Stimulated activated effector memory CD8-positive, alpha-beta T cell treated with anti-CD3 and anti-CD28 coated beads, Interleukin-12 subunit alpha, Interleukin-12 subunit beta, amount 100 ng/mL, for 72 hours (primary cell): ENCODE measurements at places on chromosomes 1 and 21.

DNA sequence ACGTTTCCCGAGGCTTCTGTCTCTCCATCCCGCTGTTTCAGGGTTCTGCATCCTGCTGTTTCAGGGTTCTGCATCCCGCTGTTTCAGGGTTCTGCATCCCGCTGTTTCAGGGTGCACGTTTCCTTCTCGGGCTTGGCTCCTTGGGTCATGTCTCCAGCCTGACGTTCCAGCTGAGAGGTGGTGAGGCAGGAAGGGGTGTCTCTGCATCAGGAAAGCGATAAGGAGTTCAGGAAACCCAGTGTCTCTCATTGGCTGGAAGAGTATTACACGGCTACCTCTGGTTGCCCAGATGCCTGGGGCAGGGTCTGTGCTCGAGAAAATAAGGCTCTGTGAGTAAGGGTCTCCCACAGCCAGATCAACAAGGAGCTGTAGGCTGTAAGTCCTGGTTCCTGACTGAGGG is 21.1 kb downstream of the ADARB1 start:
- DNase-seq: no peak

GRCh38 chr1:147078606-147079399 is 93.5 kb downstream of the PRKAB2 start:
- no peak for DNase-seq

DNA sequence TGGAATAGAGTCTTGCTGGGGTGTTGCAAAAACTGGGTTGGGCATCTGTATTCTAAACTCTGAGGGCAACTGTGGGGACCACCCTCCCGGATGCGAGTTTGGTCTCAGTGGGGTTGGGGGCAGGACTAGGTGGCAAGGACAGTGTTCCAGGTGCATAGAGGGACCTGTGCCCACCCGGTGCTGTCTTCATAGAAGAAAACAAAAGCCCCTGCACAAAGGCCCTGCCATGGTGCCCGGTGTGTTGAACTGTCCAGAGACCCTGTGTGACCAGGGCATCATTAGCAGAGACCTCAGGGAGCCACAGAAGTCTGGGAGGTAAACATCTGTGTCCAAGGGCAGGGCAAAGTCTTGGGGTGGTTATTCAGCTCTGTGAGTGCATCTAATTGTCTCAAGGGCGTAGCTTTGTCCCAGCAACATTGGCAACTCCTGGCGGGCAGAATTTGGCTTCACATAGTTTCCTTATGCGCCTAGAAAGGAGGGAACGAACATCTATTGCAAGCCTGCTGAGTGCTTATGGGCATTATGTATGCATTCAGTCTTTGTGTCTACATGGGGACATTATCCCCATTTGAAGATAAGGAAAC is 72.2 kb upstream of the IFFO2 start:
- no peak for DNase-seq

GRCh38 chr1:109879881-109880525 is 30.6 kb upstream of the CSF1 start:
- DNase-seq: no peak

- no peak for DNase-seq
These were observed 3.1 kb downstream of the CD52 start for GRCh38 chr1:26320896-26321295.

DNA sequence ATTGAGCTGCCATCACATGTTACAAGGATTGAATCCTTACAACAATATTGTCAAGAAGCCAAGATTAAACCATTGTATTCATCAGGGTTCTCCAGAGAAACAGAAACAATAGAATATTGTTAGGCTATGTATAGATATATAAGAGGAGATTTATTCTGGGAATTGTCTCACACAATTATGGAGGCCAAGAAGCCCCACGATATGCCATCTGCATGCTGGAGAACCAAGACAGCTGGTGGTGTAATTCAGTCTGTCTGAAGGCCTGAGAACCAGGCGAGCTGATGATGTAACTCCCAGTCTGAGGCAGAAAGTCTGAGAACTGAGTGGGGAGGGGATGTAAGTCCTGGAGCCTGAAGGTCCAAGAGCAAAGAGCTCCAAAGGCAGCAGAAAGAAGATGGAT is 14.5 kb upstream of the TTF2 start:
- no peak for DNase-seq

- no peak for DNase-seq
These were observed 9.7 kb upstream of the SHCBP1L start for GRCh38 chr1:182962554-182963115.

GRCh38 chr1:29903548-29904166 is 667.3 kb downstream of the PTPRU start:
- no peak for DNase-seq

- DNase-seq: no peak
These were observed 391 bp upstream of the LDLRAP1 start for GRCh38 chr1:25543005-25543424.

- no peak for DNase-seq
These were observed 44.1 kb downstream of the ALPL start for GRCh38 chr1:21553116-21553926.

GRCh38 chr1:21613072-21613867 is 55.9 kb downstream of the RAP1GAP start:
- DNase-seq: no peak

- DNase-seq: no peak
These were observed 30.7 kb downstream of the PTPN14 start for GRCh38 chr1:214520544-214521165.

- no peak for DNase-seq
These were observed 232.6 kb downstream of the SRGAP2C start for GRCh38 chr1:121417325-121417923.

GRCh38 chr21:42637267-42638041 is 16.0 kb upstream of the PDE9A start:
- no peak for DNase-seq

GRCh38 chr1:204891860-204892259 is 21.2 kb downstream of the NFASC start:
- DNase-seq: no peak

DNA sequence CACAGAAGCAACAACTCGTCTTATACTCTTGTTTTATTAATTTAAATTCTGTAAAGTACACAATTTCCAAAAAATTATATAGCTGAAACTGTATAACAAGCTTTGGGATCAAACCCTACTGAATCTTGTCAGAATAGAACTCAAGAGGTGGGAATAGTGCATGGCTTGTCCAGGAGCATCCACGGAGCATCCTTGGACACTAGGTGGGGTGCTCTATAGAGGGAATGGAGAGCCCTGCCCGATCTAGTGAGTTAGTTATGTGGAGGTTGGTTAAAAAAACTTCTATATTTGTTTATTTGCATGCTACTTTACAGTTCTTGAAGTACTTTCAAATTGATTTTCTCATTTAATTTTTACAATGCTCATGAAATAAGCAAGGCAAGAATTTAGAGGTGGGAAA is 28.3 kb downstream of the ROR1 start:
- DNase-seq: no peak

DNA sequence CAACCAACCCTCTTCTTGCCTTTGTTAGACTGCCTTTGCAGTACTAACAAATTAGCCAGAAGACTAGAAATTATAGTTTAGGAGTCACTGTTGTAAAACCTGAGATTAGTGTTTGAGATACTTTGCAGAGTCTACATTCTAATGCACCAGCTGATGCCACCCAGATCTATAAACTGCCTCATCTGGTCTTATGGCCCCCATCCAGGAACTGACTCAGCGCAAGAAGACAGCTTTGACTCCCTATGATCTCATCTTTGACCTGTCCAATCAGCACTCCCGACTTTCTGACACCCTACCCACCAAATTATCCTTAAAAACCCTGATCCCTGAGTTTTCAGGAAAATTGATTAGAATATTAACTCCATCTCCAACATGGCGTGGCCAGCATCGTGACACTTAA is 334.6 kb downstream of the RGS7 start:
- DNase-seq: no peak

- no peak for DNase-seq
These were observed 36.4 kb upstream of the HSD17B7 start for GRCh38 chr1:162753998-162754585.

DNA sequence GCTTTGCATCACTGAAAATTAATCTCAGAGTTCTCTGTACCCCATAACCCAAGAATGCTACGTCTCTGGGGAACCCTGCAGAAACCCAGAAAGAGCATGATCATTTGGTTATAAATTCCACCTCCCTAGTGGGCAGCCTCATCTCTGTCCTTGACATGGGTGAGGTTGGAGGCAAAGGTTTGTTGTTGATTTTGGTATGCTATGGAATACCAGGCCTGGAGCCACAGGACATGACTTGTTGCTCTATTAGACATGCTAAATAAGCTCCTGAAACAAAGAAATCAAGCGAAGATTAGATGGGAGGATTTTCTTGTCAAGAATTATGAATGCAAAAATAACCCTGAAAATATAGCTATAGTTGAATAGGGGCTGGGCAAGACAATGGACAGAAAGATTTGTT is 197.4 kb upstream of the CAMK1G start:
- DNase-seq: no peak

- no peak for DNase-seq
These were observed 61.0 kb downstream of the ATP5PO start for GRCh38 chr21:33854604-33855003.

DNA sequence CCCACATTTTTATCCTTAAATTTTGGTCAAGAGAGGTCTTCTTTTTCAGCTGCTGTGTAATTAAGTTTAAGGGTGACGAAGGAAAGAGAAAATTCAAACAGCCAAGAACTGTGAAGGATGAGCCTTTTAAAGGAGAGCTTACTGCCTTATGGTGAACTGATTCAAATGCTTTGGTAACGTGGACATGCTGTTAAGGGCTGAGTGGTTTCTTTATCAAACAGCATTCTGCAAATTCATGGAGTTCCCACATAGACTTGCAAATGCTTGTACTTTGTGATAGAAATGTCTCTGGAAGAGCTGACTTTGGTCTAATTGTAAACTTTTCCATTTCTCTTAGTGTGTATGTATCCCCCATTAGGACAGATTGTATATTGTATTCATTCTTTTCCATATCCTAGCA is 93.8 kb downstream of the CHD1L start:
- no peak for DNase-seq

GRCh38 chr1:104929280-104929679 is 1179.6 kb downstream of the AMY1C start:
- no peak for DNase-seq

DNA sequence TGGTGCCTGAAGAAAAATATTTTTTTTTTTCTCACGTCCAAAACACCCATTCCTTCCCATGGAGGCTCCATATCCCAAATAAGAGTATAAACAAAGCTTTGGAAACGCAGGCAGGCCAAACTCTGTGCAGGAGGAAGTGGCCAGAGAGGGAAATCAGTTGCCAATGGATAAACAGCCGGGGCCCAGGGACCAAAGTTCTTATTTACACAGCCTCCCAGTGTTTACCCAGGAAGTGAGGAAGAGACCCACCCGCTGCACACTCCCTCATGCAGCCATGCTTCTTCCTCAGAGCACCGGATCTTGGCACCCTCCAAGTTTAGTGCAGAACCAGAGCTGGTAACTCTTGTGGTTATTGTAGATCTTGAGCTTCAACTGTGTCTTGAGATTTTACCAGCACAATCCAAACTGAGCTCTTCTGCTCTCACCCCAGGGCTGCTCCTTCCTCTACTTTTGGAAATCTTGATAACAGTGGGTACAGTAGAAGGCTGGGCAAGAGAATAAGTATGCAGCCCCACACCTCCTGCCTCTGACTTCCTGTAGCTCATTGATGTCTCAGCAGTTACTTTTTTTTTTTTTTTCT is 14.2 kb downstream of the MARCKSL1 start:
- DNase-seq: no peak

DNA sequence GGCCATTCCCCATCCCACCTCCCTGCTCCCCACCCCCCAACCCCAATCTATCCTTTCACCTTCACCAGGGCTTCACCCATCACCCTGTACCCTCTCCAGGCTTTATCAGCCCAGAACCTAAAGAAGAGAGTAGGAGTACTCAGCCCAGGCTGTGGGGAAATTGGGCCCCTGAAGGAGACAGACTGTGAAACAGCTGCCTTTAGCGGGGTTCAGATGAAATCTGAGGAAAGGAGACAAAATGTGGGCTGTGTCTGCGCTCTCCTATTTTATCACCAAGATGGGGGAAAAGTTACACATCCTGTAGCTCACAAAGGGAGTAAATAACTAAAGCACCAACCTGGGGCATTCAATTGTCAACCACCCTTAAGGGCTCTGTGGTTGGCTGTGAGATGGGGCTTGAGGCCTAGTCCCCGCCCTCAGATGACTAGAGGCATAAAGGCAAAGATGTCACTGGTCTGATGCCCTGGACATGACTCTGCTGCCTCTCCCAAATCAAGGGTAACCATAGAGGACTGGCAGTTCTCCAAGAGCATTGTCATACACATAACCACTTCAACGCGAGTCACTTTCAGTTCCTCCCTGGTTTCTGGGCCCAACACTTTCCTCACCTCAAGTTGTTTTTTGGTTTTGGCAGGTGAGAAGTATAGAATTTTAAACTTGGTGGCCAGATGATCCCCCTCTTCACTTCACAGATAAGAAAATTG is 30.0 kb downstream of the SLC27A3 start:
- peak; percentile 58 for DNase-seq

GRCh38 chr1:54291276-54292001 is 91.5 kb downstream of the MRPL37 start:
- DNase-seq: no peak

DNA sequence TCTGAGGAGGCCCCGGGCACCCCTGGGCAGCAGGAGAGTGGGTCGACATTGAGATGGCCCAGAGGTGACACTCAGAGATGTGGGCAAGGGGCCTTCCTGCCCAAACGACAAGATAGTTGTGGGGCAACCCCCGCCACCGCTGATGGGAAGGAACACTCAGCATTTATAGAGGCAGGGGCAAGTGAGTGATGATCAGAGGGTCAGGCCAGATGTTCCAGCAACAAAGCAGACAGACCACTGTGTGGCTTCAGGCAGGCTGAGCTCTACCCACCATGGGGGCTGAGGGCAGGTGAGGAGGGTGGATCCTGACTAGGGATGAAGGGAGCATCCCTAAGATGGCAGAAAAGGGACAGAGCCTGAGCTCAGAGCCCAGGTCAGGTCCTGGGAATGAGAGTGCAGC is 362.7 kb downstream of the PTPRU start:
- no peak for DNase-seq

GRCh38 chr1:205298191-205298994 is 23.2 kb downstream of the NUAK2 start:
- no peak for DNase-seq

- no peak for DNase-seq
These were observed 68.3 kb downstream of the ADARB1 start for GRCh38 chr21:45142469-45143308.

GRCh38 chr1:17857996-17858395 is 102.9 kb downstream of the ACTL8 start:
- DNase-seq: no peak
